SJSA1 (cell line): ENCODE measurements at places on chromosomes 6 and 20. TPM values are rescaled to one million over a fixed set of nuclear protein-coding genes. Genes with fewer than 3 reads are reported as not detected.

The APOM gene
- total RNA-seq: 0.75 and 1.1 TPM in 2 replicates

DNA sequence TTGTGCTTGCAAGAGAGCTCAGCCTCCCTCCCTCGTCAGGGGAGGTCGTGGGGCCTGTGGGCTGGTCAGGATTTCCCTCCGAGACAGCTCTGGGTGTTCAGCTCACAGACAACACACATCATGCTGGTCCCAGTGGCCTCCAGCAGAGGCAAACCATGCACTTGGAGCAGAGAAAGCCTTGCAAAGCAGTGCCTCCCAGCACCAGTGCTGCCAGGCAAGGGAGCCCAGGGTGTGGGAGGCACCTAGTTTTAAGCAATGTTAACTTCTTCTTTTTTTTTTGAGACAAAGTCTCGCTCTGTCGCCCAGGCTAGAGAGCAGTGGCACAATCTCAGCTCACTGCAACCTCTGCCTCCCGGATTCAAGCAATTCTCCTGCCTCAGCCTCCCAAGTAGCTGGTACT lies 34.0 kb upstream of the INSM1 start:
- no peak for DNase-seq

- no peak for DNase-seq
Observed at GRCh38 chr20:50690650-50691572, at the start of gene RIPOR3. RIPOR3 (minus strand) TSS chr20:50691542; CDS start chr20:50691128, 414 bp downstream.

DNA sequence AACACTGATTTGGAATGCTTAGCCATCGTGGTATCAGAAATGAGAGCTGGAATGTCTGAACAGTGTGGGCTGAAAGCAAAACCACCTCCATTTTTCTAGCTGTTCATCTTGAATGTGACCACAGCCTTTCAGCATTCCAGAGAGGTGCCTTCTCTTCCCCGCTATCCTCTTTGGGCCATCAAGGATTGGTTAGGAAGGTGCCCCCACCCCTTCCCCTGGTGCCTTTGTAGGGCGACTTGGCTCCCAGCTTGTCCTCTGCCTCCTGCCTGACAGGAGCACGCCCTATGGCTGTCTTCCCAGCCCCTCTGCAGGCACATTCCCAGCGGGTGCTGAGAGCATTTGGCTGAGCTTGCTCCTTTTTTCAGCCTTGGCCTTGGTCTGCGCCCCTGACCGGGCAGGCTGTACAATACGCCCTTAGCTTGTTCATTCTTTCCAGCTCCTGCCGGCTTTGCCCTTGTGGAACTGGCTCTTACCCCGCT lies 97.5 kb downstream of the ARMC2 start:
- no peak for DNase-seq

DNA sequence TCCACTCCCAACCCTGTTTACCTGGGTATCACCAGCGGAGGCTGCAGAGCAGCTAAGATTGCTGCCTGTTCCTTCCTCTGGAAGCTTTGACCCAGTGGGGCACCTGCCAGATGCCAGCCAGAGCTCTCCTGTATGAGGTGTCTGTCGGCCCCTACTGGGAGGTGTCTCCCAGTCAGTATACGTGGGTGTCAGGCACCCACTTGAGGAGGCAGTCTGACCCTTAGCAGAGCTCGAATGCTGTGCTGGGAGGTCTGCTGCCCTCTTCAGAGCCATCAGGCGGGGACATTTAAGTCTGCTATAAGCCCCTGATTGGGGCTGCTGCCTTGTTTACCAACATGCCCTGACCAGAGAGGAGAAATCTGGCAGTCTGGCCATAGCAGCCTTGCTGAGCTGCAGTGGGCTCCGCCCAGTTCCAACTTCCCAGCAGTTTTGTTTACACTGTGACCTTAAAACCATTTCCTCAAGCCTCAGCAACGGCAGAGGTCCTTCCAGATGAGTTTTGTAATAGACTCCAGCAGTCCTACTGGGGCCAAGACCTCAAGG lies 2.8 kb downstream of the RAET1E start:
- no peak for DNase-seq
